ENCODE measurements at places on chromosomes 16 and 17.

- DNase-seq = no peak
Measured at GRCh38 chr17:41718287-41718645, 6.1 kb downstream of the GAST start.

- no peak for DNase-seq
Measured at GRCh38 chr16:8959921-8960787, 3.6 kb downstream of the USP7 start.

- no peak for DNase-seq
Measured at GRCh38 chr16:88067530-88068411, 116.5 kb downstream of the BANP start.

DNA sequence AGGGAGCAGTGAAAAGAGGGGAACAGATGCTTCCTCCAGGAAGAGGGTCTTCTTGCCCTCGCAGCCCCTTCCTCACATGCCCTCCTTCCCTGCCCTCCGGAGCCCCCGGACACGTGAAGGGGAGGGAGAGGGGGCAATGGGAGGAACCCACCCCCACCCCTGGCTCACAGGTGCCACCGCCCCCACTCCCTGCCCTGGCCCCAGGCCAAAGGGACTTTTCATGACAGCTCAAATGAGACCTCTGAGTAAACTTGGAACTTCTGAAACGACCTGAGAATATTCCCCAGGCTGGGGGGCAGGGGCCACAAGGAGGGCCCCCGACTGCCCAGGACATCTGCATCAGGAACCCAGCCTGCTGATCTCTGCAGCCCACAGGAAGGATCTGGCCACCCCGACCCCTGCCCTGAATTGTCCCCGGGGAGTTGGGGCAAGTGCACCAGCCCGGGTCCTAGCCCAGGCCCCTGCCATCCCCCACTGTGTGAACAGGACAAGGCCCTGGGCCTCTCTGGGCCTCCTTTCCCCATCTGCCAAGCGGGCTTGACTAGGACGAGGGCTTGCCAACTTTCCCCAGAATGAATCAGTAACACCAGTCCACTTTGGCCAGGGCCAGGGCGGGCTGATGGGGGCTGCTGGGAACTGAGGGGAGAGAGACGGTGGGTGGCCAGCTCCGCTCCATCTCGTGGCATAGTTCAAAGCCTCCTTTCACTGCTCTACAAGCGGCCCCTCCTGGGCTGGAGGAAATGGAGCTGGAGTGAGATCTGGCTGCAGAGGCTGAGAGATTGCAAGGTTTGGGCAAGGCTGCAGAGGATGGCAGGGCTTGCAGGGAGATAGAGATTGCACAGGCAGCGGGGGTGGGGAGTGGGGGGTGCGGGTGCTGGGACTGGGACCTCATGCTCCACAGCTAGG is 3.8 kb downstream of the IL21R start:
- DNase-seq = no peak

- peak; percentile 27 for DNase-seq
Measured at GRCh38 chr17:39926588-39927100, 757 bp downstream of the ORMDL3 start.

DNA sequence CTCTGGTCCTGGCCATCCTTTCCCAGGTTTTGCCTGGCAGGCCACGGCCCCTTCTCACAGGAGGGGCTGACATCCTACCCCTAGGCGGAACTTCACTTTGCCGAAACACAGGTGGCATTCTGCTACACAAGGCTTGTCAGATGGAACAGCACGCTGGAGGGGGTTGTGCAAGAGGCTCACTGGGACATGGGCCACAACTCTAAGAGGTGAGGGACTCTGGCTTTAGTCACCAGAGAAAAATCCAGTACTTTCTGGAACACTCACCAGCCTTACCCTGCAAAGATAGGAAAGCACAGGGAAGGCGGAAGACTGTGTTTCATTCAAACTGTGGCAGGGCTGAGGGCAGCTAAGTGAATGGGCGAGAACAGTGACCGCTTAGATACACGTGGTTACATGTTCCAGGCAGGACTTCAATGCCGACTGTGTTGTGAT is 18.3 kb downstream of the CDC42EP4 start:
- DNase-seq = peak; percentile 93

GRCh38 chr16:56617212-56618085 is 8.1 kb upstream of the MT1E start:
- DNase-seq = no peak

- no peak for DNase-seq
Measured at GRCh38 chr16:7088711-7089110, 243.9 kb upstream of the RBFOX1 start.

DNA sequence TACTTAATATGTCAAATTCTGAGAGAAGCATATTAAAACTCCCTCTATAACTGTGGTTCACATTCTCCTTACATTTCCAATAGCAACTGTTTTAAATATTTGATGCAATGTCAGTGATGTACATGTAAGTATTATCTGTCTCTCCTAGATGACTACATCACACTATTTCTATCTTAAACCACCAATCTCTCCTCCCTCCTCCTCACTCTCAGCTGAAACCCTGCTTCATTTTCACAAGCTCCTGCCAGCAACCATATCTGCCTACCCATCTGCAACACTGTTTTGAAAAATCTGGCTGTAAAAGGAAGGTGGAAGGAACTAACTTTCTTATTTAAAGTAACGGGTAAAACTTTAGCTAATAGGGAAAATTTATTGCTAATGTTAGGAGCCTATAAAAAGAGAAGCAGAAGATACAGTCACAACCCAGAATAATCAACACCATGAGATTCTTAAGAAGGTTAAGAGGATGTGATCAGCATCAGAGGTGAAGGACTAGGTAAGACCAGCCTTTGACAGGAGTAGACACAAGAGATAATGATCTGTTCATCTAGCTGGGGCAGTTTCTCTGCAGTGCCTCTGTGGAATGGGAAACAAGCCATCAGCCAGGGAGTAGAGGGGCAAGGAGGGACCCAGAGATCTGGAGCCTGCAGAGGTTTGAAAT is 31.0 kb downstream of the MYH10 start:
- DNase-seq = no peak

DNA sequence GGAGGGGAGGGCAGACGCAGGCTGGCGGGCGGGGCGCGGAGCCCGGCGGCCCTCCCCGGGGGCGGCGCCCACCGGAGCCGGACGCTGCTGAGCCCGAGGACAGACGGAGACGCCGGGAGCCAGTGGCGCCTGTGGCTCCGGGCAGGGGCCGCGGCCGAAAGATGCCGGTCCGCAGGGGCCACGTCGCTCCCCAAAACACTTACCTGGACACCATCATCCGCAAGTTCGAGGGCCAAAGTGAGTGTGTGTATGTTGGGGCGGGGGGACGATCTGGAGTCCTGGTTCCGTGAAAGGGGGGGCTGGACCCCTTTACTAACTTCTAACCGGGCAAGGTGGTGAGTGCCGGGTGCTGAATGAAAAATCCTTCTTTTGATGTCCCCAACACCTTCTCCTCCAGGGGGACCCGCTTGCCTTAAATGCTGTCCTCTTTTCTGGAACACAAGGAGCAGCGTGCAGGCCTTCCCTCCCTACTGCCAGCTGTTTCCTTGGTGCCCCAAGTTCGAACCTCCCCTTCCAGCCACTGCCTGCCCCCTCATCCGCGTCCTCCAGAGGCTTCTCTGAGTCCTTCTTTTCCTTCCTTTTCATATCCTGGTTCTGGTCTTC is at the start of gene KCNH6:
TSS of gene KCNH6 (plus strand) at position 106 of the 603 bp plus-strand sequence. CDS start at position 162, 56 bp downstream.
- peak; percentile 17 for DNase-seq

DNA sequence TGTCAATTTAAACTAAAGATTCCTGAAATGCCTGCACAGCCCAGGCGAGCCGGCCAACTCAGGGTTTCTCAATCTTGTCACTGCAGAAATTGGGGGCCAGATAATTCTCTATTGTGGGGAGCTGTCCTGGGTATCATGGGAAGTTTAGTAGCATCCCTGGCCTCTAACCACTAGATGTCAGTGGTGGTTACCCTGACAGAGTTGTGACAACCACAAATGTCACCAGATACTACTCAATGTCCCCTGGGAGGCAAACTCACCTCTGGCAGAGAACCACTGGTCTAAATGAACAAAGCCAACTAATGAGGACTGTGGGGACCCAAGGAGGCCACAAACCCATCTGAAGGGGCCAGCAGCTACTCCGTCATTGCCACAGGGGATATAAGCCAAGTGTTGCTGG is 90.9 kb downstream of the MYH11 start:
- peak; percentile 39 for DNase-seq

DNA sequence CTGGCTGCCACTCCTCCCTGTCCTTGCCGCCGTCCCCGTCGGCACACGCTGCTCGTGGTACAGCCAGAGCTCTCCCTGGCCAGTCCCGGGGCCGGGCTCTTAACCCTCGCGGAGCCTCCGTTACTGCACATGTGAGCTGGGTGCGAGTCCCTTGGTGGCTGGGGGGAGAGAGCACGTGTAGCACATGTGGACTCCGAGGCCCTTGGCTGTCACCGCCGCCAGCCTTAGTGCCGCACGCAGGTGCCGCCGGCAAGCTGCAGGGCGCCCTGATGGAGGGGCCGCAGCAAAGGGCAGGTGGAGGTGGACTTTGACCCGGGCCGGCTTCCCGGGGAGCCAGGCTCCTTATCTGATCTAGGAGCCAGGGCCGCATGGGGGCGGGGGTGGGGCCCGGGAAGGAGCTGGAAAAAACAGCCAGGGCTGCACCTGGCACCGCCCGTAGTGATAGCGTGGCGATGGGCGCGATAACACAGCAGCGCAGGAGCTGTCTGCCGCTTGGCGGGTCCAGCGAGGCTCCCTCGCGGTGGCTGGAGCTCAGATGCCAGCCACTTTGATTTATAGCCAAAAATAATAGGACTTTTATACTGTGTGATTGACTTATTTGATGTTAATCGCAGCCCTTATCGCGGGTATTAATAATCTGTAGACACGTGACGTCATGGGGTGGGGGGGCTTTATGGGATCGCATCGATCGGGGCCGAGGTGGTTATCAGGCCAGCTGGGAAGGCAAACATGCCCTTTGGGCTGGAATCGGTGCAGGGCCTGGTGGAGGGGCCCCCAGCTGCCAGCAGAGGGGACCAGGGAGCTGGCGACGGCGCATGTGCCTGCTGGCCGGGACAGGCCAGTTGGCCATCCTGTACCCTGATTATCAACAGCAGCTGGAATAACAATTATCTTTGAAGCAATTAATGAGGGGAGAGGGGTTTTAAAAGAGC is 35.1 kb downstream of the ZFPM1 start:
- no peak for DNase-seq

GRCh38 chr16:68785715-68786114 is 48.6 kb downstream of the CDH1 start:
- no peak for DNase-seq

DNA sequence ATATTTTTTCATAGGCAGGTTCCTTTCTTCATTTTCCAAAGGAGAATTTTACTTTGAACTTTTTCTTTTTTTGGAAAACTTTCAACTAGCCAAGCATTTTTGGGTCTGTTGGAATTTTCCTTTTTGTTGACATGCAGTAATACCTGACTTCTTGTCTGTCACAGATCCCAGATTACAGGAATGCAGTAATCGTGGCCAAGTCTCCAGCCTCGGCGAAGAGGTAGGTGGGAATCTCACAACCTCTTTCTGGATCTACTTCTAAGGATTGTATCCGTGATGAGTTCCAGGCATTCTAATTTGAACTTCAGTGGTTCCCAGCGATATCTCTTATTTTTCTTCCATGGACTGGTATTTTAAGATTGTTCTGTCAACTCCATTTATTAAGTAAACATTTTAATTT is 31.7 kb downstream of the PRPSAP2 start:
- no peak for DNase-seq

DNA sequence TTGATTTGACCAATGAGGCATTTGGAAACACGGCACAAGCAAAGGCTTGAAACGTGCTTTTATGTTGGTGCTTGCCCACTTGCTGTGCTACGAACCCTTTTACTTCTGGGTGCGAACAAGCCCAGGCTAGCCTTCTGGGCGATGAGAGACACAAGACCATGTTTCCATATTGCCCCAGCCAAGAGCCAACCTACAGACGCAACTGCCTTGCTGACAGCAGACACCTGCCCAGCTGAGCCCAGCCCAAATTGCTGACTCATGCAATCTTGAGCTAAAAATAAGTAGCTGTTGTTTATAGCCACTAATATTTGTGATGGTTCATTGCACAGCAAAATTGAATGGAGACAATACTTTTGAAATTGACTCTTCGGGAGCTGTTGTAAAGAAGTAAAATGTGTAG is 464.5 kb downstream of the WWOX start:
- no peak for DNase-seq

DNA sequence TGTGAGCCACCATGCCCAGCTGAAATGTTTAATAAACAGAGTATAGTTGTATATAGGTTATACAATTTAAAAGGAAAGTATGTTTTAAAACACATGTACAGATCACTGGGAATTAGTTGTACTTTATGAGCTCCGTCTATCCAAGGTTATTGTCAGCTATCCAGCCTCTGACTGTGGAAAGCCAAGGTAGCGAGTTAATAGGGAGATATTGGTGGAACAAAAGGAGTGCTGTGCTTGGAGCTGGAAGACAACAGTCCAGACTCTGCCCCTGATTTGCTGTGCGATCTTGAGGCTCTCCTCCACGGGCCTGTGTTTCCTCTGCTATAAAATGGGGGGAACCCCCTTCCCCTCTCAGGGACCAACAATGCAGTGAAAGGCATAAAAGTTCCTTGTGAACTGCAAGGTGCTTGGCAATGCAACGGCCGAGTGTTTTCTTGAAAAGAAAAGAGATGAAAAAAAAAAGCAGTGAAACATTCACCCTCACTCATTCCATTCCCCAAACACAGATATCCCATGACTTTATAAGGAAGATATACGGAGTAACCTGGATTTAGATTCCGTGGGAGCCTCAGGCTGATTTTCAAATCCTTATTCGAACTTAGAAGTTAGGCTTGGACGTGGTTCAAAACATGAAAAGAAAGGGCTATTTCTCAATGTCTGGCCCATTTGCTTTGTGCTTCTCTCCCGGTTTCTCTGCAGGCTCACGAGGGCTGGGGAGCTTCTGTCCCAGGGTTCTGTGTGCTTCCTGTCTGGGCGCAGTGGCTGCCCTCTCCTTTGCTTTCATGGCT is 34.1 kb downstream of the CUEDC1 start:
- no peak for DNase-seq

- DNase-seq = no peak
Measured at GRCh38 chr17:58822148-58823050, 66.7 kb downstream of the PPM1E start.

GRCh38 chr17:56987283-56987834 is 9.4 kb downstream of the SCPEP1 start:
- DNase-seq = no peak

GRCh38 chr17:59373882-59374495 is 42.5 kb downstream of the YPEL2 start:
- DNase-seq = no peak

DNA sequence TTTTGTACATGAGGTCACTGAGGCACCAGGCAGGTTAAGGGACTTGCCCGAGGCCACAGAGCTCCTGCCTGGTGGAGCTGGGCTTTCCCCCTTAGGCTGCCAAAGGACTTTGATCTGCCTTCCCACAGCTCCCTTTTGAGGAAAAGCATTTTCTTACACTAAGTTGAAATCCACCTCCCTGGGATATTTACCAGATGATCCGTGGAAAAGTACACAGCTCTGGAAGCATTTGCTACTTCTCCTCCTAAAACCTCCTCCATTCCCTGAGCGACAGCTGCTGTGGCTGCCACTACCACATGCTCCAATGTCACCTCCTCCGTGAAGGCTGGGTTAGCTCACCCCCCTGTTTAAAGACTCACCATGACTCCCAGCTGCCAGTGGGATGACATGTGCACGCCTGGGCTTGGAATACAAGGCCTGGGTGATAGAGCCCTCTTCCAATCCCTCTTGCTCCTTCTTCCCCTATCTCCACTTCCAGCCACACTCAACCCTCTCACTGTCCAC is 1.2 kb upstream of the MPRIP start:
- DNase-seq = peak; percentile 34

- no peak for DNase-seq
Measured at GRCh38 chr17:33218698-33219601, 74.1 kb downstream of the ASIC2 start.
